Activated T-helper 2 cell treated with anti-CD3 and anti-CD28 coated beads, Interferon-gamma antibody, Interleukin-2, Interleukin-4, amounts not matched to agents 10 μg/mL and 5 μg/mL and 100 μg/mL, durations not matched to agents 14 hours and 24 hours and 36 hours (primary cell): ENCODE measurements at places on chromosomes 13 and 19. TPM values are rescaled to one million over a fixed set of nuclear protein-coding genes. Genes with fewer than 3 reads are reported as not detected.

DNA sequence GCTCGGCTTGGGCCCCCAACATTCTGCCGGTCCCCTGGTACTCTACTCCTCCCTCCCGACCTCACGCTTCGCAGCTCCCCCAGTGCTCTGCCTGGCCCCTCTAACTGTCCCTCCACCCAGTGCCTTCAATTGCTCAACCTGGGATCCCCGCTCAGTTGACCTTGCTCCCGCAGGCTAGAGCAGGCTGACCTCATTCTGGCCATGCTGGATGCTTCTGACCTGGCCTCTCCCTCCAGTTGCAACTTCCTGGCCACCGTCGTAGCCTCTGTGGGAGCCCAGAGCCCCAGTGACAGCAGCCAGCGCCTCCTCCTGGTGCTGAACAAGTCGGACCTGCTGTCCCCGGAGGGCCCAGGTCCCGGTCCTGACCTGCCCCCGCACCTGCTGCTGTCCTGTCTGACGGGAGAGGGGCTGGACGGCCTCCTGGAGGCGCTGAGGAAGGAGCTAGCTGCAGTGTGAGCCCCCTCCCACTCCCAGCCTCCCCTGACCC is 3.6 kb downstream of the GTPBP3 start:
- DNase-seq: no peak

DNA sequence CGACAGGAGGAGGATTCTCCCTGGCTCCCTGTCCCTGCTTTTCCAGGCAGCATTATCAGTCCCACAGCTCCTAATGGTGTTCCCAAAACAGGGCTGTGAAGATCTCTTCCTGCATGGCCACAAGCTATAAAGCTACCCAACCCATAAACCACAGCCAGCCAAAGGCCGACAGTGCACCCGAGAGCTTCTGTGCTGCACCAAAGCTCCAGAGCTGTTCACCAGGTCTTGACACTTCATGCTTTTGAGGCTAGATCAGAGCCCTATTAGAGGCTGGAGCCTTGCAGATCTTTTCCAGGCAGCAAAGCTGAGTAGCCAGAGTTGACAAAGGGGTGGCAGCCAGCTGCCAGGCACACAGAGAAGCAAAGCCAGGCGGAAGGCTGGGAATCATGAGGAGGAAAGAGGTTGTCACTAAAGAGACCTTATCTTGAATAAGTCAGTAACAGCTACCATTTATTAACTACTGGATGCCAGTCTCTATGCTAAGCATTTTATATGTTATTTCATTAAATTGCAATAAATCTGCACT is 180.4 kb downstream of the KATNAL1 start:
- no peak for DNase-seq

DNA sequence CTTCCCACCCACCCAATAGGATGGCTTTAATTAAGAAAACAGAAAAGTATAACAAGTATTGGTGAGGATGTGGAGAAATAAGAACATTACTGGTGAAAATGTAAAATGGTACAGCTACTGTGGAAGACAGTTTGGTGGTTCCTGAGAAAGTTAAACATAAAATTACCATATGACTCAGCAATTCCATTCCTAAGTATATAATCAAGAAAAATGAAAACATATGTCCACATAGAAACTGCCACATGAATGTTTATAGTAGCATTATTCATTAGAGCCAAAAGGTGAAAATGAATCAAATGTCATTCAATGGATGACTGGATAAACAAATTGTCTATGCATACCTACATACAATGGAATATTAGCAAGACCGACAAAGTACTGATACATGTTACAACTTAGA is 16.9 kb downstream of the DZIP1 start:
- no peak for DNase-seq

GRCh38 chr13:36207672-36208071 is 6.7 kb downstream of the SOHLH2 start:
- no peak for DNase-seq

Gene LILRB5
- total RNA-seq: 0.05 TPM in 1 of 2 replicates, not detected in the other

GRCh38 chr13:33686772-33687480 is 131.0 kb upstream of the RFC3 start:
- no peak for DNase-seq

GRCh38 chr13:42094516-42095040 is 46.1 kb downstream of the DGKH start:
- DNase-seq: no peak

DNA sequence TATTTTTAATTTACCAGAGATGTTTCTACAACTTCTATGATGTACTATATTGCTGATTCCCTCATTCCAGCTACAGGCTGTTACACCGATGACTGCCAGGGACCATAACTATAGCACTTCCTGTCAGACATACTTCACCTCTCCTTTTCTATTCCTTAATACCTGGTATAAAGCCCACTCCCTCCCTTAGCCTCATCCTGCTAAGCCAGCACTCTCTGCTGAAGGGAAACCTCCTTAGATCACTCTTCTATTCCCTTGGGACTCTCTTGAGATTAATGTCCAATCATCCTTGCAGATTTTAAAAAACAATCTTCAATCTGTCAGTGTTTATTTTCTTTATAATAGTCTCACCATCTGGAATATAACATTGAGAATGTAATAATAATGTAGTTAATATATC is 127.9 kb downstream of the DIAPH3 start:
- DNase-seq: no peak

GRCh38 chr13:40986101-40986856 is 32.8 kb downstream of the ELF1 start:
- DNase-seq: no peak

Gene DNASE2
- total RNA-seq: 21.9 and 25.6 TPM in 2 replicates

Gene KLK3
- total RNA-seq: not detected in 2 replicates

DNA sequence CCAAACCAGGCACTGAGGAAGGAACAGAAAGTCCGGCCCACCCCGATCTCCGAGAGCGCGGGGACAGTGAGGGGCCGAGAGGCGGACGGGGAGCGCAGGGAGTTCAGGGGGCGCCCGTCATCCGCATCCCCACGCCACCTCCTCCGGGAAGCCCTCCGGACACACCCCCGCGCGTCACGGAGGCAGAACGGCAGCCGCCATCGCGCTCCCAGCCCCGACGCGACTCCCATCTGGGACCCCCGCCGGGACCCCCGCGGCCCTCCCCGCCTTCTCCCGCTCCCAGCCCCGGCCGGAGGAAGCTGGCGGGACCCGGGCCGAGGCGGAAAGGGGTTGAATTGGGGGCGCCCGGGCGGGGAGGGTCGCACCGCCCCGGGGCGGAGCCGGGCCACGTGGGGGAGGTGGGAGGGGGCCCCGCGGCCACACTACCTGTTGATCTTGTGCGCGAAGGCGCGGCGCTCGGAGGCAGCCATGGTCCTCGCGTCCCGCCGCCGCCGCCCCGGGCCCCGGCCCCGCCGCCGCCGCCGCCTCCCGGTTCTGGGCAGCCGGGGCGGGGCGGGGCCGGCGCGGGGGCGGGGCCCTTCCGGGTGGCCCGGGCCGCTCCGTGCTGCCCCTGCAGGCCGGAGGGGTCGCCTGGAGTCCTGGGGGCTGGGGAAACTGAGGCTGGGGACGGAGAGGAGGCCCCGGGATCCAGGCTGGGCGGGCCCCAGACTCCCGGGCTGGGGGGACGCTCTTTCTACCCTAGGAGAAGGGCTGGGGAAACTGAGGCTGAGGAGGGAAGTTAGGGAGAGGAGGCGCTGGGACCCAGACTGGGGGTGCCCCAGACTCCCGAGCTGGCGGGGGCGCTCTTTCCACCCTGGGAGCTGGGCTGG is at the start of gene DOCK6:
Gene DOCK6 (minus strand): TSS at position 554 of the 869 bp plus-strand sequence. CDS start 84 bp downstream, at position 470.
- no peak for DNase-seq

GRCh38 chr13:92461402-92461801 is 765.2 kb upstream of the GPC6 start:
- no peak for DNase-seq

Gene PLA2G4C
- total RNA-seq: 11.3 and 11.4 TPM in 2 replicates

DNA sequence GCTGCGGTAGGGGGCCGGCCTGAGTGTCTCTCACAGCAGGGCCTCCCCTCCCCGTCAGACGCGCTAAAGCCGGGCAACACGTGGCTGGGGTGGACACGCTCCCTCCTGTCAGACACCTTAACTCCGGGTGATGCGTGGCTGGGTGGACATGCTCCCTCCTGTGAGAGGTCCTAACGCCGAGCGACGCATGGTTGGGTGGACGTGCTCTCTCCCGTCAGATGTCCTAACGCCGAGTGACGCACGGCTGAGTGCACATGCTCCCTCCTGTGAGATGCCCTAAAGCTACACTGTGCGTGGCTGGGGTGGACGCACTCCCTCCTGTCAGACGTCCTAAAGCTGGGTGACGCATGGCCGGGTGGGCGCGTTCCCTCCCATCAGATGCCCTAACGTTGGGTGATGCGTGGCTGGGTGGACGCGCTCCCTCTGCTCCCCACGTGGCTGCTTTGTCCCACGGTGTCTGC is 126.1 kb upstream of the MCF2L start:
- no peak for DNase-seq

GRCh38 chr19:46068345-46069258 is 27.8 kb upstream of the IGFL4 start:
- DNase-seq: no peak

Gene SHISA7
- not detected in 2 replicates for total RNA-seq

DNA sequence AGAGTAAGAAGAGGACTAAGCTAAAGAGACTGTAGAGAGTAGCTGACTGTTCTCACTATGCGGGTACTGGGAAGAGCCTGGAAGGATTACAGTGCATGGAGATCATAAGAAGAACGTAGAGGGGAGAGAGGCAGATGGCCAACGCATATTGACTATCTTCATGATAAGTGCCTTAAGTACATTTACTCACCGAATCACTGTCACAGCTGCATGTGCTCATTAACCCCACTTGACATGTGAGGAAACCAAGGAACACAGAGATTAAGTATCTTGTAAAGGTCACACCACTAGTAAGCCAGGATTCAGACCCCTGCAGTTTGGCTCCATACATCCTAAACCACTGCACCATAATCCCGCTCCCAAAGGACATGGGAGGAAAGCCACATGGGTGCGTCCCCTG is 34.1 kb downstream of the SMAD9 start:
- DNase-seq: no peak

DNA sequence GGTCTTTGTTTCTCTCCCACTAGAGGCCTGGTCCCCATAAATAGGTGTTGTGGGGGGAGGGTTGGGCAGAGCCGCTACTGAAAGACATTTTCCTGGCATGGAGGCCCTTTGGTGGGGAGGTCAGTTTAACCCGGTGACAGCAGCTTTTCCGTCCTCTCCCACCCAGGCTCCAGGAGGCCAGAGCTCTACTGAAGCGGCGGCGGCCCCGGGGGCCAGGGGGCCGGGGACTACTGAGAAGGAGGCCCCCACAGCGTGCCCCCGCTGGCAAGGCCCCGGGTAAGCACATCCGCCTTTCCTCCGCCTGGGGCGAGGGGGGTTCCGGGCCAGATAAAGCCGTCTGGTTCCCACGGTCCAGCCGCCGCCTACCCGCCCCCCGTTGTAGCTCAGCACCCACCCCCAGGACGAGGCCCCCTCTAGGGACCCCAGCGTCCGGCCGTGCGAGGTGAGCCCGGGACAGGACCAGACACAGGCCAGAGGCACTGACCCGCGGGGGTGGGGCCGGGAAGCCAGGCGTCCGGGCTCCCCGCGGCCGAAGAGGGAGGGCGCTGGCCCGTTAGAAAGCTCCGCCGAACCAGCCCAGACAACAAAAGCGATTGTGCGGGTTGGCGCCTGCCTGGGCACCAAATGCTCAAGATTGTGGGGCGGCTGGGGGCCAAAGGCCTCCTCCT is 1.1 kb upstream of the LTBP4 start:
- DNase-seq: no peak

DNA sequence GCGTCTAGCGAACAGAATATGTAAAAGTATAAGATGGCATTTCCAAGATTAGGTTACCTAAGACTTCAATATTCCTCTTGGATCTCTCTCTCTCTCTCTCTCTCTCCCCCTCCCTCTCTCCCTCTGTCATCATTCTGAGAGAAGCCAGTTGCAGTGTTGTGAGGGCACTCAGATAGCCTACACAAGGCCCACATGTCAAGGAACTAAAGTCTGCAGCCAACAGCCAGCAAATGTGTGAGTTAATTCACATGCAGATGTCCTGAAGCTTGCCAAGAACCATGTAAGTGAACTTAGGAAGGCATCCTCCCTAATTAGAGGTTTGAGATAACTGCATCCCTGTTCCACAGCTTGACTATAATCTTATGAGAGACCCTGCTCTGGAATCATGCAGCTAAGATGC is 822.9 kb upstream of the PRR20A start:
- no peak for DNase-seq

Gene NCCRP1
- total RNA-seq: not detected in 2 replicates
